NCI-H2029 (cell line): ENCODE measurements at places on chromosomes 6 and 20.

GRCh38 chr6:12516070-12516469, 200.5 kb upstream of the PHACTR1 start:
- no peak for DNase-seq

- DNase-seq = no peak
These were observed 37.3 kb upstream of the SAYSD1 start for GRCh38 chr6:39152262-39152661.

- DNase-seq = no peak
These were observed 30.7 kb downstream of the CDH22 start for GRCh38 chr20:46277602-46278001.

- no peak for DNase-seq
These were observed 118.9 kb upstream of the SMLR1 start for GRCh38 chr6:130708338-130708737.

DNA sequence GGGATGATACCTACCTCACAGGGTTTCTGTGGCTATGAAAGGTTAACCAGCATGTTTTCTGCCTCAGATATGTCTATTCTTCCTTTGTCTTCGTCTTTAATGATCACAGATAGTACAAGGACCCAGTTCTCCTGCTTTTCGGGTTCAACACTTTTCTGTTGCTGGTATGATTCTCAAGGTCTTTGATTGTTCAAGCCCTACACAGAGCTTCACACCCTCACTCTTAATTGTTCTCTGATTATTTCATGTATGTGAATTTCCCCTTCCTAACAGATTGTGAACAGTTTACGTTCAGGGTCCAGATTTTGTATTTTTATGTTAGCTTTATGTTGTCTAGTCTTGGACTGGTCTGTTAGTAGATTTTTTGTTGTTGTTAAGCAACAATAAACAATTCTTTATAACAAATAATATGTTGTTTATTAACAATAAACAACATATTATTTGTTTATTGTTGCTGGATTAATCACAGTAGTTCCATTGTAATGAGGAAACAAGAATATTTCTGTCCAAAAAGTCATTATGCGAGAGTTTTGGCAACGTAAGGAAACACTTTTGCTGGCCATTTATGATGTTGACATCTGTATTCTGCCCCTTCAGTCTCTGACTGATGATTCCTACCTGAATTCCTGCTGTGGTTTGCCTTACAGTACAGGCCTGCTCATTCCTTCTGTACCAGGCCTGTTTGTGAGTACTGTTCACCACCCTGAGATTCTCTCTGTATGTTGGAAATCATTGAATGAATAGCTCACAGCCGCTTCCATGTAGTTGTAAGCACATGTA, 27.2 kb upstream of the TULP4 start:
- DNase-seq = no peak

DNA sequence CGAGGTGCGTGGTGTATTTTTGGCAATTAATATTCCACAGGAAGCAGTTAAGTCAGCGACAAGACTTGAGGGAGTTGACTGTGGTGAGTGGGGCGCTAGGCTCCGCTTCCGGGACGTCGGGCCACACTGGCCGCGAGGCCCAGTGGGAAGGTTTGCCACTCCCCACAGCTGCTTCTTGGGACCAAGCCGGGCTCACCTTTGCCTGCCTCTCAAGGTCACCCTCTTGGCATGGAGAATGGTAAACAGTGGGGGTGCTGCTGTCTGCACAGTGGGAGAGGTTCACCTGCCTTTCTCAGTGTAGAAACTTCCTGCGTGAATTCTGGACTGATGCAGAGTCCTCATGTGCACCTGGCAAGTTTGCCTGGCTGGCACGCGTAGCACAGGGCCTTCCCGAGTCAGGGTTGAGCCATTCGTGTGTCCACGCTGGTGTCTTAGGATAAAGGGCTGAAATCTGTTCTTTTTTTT, 6.4 kb downstream of the OSBPL2 start:
- DNase-seq = no peak

DNA sequence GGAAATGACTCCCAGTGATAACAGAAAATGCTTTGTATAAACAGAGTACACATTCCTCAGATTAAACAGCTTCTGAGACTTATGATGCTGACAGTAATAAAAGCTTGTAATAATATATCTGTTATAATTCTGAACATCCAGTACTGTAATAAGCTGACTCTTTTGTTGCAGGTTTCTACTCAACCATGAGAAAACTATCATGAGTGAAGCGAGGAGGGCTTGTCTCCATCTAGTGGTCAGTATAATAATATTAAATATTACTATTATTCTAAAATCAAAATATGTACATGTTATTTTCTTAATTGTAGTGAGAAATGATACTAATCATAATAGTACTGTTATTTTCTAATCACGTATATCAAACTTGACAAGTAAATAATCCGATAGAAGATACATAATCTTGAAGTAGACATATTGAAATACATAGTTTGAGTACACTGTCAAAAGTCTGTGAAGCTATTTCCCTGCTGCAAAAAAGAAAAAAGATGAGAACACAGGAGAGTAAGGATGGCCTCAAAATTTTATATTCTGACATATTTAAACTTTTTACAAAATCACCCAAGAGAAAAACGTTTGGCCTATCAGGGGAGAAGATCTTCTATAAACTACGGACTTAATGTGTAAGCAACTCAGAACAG, 183.1 kb downstream of the MOXD1 start:
- no peak for DNase-seq

DNA sequence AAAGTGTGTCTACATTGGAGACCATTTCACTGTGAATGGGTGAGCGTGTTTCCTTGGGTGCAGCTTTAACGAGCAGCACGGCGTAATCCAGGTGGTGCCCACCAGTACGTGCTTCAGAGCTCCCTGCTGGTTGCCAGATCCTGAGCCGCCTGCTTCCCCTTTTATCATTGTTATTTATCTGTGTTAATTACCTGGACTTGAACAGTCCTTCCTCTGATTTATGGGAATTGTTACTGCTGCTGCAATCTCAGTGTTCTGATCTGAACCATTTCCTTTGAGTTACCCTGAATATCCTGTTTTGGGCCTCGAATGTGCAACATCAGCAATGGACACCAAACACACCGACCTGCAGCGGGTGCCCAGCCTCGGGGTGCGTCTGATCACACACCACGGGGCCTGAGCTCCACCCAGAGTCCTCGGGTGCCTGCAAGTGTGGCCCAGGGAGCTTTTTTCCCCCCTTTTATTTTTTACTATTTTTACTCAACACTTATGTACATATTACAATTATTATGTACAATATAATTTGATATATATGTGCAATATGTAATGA, 81.3 kb downstream of the RPP40 start:
- DNase-seq = no peak

GRCh38 chr6:5855787-5856470, 150.8 kb downstream of the NRN1 start:
- no peak for DNase-seq

DNA sequence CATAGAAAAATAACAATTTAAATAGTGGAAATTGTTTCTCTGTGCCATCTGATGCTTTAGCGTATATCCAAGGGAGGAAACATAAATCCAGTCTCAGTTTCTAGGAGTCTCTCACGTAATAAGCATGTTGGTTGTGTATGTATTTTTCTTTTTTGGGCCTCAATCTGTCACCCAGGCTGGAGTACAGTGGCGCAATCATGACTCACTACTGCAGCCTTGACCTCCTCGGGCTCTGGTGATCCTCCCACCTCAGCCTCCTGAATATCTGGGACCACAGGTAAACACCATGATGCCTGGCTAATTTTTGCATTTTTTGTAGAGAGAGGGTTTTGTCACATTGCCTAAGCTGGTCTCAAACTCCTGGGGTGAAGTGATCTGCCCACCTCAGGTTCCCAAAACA, 78.6 kb upstream of the PLN start:
- peak; percentile 64 for DNase-seq

DNA sequence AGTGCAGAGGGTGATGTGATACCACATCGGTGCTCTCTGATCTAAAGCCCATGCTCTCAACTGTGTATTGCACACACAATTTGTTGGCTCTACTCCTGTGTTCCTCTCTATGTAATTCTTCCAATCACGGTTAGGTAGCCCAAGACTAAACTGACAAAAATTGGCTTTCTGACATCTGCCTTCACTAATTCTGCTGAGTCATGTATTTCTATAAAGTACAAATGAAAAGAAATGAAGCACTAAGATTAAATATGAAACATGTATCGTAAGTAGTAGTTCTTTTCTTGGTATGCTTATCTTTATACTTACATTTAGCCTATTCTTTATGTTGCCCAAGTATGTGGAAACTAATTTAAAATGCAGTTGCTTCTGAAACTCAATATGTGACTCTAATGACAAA, 7.7 kb upstream of the MLIP start:
- no peak for DNase-seq

- no peak for DNase-seq
These were observed 236.8 kb upstream of the RREB1 start for GRCh38 chr6:6870921-6871320.

GRCh38 chr6:129440691-129441090, 269.3 kb downstream of the ARHGAP18 start:
- DNase-seq = no peak

DNA sequence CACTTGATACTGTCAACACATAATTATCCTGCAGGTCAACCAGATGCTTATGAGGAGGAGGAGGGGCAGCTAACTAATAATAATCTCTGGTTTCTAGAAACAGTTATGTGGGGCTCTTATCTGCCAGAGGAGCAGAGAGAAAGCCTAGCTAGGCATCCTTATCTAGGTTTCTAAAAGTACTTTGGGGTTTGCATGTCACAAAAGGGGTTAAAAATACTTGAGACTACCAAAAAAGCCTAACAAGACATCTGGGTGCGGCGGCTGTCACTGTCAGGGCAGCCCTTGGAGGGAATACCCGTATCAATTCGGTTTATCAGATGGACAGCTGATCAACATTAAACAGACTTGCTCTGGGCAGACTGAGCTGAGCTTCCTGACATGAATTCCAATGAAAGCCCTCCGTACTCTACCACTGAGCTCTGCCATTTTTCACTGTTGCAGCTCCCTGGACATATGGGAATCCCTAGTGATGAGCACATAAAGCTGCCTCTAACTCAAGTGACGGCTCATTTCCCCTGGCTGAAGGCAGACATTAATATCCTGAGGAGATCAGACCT, 166.6 kb downstream of the PDSS2 start:
- DNase-seq = no peak

DNA sequence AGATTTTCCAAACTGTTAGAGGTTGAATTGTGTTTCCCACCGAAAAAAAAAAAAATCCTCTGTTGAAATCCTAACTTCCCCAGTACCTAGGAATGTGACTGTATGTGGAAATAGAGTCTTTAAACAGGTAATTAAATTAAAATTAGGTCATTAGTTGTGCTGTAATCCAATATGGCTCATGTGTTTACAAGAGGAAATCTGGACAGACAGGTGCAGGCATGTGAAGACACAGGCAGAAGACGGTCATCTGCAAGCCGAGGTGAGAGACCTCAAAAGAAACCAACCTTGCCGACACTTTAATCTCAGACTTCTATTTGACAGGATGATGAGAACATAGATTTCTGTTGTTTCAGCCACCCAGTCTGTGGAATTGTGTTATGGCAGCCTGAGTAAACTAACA, 28.6 kb upstream of the EZR start:
- DNase-seq = no peak

- DNase-seq = peak; percentile 58
These were observed 90.0 kb upstream of the INSM1 start for GRCh38 chr20:20277894-20278335.

- DNase-seq = no peak
These were observed 1022.2 kb upstream of the GJE1 start for GRCh38 chr6:141110481-141110880.

GRCh38 chr20:46031701-46032254, 2.8 kb downstream of the SLC12A5 start:
- peak; percentile 87 for DNase-seq

- peak; percentile 32 for DNase-seq
These were observed 26.3 kb upstream of the ZFP64 start for GRCh38 chr20:52217689-52218395.

GRCh38 chr6:148518511-148519156, 176.0 kb downstream of the SASH1 start:
- DNase-seq = no peak

GRCh38 chr6:30864325-30864724, 20.0 kb upstream of the DDR1 start:
- DNase-seq = no peak
